ENCODE measurements at places on chromosomes 2 and 18.

DNA sequence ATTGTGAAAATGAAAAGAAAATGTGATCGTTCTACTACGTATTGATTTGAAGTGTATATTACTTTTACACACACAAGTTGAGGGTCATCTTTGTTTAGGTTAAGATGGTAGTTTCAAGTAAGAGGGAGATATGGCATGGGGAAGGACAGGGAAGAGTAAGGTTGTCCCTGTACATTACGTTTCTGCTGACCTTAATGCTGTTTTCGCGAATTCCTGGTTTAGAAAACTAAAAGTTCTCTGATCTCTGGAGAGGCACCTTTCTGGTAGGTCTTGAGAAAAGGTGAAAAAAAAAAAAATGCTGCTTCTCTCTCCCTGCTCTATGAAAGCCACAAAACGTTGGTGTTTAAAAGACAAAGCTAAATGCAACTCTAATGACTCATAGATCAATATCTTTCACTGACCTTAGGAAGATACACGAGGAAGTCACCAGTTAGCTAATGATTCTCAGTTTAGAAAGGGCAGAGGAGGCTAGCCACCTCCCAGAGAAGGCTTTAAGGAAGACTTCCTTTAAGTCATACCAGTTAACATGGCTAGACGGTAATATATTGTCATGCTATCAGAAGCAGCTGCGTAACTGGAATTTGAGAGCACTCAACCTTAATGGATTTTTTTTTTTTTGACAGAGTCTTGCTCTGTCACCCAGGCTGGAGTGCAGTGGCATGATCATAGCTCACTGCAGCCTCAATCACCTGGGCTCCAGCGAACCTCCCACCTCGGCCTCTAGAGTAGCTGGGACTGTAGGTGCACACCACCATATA is 13.2 kb downstream of the TXNDC2 start:
- no peak for DNase-seq

DNA sequence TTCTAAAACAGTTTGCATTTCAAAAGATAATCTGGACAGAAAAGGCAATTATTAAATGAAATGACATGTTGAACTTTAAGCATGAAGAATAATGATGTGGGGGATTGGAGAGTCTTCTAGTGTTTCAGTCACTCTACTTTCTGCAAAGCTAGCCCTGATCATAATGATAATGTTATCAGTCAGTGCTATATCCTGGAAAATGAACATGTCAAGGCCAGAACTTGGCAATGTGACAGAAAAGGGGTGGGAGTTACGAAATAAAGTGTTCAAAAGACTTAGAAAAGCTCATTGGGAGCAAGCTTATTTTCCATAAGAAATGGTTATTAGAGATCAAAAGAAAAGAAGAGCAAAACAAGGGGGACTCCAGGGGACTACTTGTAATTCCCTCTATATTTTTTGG is 288.5 kb upstream of the SLC8A1 start:
- no peak for DNase-seq

- no peak for DNase-seq
Observed at GRCh38 chr2:228669690-228670089, 488.2 kb upstream of the SPHKAP start.

DNA sequence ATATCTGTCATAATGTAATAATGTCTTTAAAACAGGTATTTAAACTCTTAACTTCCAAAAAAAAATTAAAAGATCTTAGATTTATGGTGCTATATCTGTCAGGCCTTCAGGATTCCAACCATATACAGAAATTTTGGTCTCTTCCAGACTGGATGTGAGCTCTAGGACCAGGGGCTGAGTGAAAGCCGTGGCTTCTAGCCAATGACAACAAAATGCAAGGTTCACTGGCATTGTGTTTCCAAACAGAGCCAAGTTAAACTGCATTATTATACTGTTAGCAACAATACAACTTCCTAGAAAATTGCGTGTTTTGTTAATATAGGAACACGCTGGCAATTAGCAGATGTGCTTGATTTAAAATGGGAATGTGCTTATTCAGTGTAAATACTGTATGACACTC is 809.8 kb upstream of the SOX11 start:
- no peak for DNase-seq

GRCh38 chr2:45595721-45596435 is 15.2 kb downstream of the SRBD1 start:
- no peak for DNase-seq

DNA sequence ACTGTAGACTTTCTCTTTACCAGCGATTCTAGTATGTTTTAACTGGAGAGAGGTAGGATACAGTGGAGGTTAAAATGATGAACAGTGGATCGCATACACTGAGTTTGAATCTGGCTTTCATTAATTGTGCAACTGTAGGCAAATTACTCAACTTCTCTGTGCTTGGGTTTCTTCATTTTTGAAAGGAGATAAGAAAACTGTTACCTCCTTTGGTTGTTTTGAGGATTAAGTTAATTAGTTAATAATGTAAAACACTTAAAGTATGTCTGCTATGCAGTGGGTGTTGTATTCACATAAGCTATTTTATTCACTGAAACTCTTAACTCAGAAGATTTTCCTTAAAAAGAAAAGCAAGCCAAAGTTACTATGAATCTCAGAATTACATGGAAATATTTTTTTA is 111.8 kb upstream of the CYP20A1 start:
- DNase-seq, result no peak

DNA sequence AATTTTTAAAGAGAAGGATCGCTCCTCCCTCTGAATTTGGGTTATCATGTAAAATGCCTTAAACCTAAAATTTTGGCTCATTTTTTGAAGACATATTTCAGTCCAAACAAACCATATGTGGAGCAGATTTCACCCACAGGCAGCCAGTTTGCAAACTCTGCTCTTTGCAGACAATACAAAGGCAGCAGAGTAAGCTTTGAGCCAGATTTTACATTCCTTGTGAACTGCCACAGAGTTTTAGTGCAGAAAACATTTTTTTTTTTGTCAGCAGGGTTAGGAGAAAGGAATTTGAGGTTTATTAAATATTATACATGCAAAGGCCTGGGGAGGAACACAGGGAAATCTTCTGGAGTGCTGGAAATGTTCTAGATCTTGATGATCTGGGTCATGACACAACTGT is 171.9 kb upstream of the FN1 start:
- no peak for DNase-seq

DNA sequence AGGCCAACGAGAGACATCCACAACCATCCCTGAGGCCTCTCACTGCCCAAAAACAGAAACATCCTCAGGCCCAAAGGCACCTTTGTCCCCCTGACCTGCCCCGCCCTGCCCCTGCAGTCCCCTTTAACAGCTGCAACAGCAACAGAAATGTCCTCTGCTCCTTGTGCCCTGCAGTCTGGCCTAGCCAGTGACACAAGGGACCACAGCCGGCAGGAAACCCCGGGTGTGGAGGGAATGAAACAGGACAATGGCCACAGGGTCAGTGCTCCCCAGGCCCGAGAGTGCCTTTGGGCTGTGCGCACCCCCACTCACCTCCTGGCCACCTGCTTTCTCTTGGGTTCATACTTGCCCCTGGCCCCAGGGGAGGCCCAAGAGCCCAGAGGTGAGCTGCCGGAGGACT is 35.6 kb downstream of the SNED1 start:
- DNase-seq, result no peak

- no peak for DNase-seq
Observed at GRCh38 chr2:130740671-130741070, 11.8 kb downstream of the GPR148 start.

GRCh38 chr2:134790487-134790886 is 47.9 kb upstream of the ACMSD start:
- DNase-seq, result no peak

DNA sequence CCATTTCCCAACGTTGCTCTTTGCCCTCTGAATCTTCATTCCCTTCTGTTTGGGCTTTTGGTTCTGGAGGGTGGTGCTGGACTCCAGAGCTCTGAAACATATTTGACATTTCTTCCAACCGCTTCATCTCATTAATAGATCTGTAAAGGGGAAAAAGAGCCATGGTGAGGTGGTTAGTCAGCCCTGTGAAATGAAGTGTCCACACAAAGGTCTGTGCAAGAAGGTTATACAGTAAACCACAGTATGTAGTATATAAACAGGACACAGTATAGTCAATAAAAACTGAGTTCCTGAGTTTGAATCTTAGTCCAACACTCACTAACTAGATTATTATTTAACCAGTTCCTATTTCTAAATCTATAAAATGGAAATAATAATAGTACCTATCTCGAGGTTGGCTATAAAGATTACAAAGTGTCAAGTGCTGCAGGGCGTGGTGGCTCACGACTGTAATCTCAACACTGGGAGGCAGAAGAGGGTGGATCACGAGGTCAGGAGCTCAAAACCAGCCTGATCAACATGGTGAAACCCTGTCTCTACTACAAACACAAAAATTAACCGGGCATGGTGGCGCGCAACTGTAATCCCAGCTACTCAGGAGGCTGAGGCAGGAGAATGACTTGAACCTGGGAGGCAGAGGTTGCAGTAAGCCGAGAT is 13.1 kb downstream of the STARD7 start:
- DNase-seq, result no peak

GRCh38 chr2:207224791-207225482 is 59.2 kb upstream of the KLF7 start:
- DNase-seq, result no peak

GRCh38 chr18:8162802-8163201 is 446.4 kb upstream of the RAB12 start:
- DNase-seq, result no peak

GRCh38 chr18:2912357-2913299 is 65.8 kb downstream of the EMILIN2 start:
- DNase-seq, result no peak

- DNase-seq, result no peak
Observed at GRCh38 chr2:203824057-203824456, 43.5 kb upstream of the CTLA4 start.

All from iPS DF 6.9 (cell line).